ENCODE measurements at places on chromosomes 2 and 18.

GRCh38 chr2:54546518-54546917 is 90.4 kb downstream of the SPTBN1 start:
- no peak for DNase-seq

DNA sequence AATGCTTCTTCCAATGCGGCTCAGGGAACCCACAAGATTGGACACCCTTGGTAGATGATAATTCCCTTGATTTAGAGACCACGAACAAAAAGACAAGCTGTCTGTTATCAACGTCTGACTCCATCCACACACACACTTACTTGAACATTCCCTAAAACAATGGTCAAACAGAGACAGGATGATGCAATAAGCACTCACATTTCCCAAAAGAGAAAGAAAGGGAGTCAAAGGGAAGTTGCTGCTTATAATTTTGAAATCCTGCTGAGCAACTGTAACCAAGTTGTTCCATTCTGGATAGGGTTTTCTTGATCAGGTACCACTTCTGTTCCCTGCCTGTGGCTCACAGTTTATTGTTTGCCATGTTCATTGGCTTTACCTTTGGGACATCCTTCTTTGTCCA is 571.3 kb upstream of the CNTNAP5 start:
- no peak for DNase-seq

GRCh38 chr18:9758624-9759075 is 50.5 kb downstream of the RAB31 start:
- DNase-seq: peak; percentile 66

GRCh38 chr2:119820275-119820674 is 60.6 kb downstream of the PTPN4 start:
- DNase-seq: no peak

GRCh38 chr2:236632295-236633218 is 62.9 kb downstream of the ACKR3 start:
- no peak for DNase-seq

- DNase-seq: no peak
These were observed 245.8 kb downstream of the EIPR1 start for GRCh38 chr2:3131636-3132326.

DNA sequence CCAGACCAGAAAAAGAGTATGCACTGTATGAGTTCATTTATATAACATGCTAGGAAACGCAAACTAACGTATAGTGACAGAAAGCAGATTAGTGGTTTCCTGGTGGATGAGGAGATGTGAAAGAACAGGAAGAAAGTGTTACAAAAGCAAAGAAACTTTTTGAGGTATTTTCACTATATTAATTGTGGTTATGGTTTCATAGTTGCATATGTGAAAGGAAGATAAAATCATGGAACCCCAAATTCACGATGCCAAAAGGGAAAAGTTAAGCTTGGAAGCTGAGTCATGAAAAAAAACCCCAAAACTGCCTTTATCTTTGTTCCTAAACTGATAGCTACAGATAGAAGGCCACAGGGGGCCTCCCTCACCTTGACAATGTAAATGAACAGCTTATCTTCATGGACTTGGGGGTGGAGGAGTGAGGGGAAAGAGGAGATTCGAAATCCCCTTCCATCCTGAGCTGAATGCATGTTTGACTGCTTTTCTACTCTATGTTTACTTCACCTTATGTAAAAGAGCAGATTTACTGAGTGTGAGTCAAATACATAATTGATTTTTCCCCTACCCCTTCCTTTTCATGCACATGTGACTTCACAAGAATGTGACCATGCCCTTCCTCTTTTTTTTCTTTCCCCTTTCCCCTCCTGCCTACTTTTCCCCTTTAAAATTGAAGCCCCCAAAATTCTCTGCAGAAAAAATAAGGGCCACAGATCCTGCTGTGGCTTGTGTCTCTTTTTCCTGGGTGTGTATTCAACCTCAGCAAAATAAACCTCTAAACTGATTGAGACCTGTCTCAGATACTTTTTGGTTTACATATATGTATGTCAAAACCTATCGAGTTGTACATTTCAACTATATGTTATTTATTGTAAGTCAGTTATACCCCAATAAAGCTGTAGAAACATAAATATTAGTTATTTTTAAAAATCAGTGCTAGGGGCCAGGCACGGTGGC is 100.1 kb upstream of the TLK1 start:
- DNase-seq: peak; percentile 16

GRCh38 chr2:68715353-68716041 is 19.1 kb upstream of the ARHGAP25 start:
- DNase-seq: peak; percentile 25

DNA sequence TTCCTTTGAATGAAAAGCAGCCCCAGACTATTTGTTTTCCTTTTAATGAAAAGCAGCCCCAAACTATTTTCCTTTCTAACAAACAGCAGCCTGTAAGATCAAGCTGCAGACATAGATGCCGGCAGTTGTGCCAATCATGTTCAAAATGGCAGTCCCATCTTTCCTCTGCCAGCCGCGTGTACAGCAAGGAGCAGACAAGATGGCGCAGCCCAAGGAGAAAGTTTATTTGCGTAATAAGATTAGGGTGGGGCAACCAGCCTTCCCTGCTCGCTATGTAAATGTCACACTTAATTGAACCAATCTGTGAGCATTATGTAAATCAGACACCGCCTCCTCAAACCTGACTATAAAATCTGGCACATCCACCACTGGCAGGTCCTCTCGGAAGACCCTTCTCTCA is 226.0 kb downstream of the TGIF1 start:
- DNase-seq: no peak
